Fibroblast of skin of scalp (primary cell): ENCODE measurements at places on chromosomes 2 and 18.

DNA sequence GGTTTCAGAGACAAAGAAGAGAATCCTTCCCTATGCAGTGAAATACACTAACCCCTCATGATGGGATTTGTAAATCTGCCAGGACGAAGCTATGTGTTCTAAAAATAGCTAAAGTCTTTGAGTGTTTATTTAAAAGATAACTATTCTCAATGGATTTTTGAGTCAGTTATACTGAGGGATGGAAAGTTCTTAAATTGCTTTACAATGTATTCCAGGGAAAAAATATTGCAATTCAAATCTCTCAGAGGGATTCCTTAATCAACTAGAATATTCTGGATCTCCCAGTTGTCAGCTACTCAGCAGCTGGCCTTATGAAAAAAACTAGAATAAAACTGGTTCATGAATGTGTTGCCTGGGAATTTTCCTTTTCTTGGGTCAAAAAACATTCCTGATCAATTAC, 312.4 kb downstream of the PLCL1 start:
- peak; percentile 74 for DNase-seq

- DNase-seq, result peak; percentile 33
Observed at GRCh38 chr18:70046796-70047195, 99.1 kb upstream of the CD226 start.

DNA sequence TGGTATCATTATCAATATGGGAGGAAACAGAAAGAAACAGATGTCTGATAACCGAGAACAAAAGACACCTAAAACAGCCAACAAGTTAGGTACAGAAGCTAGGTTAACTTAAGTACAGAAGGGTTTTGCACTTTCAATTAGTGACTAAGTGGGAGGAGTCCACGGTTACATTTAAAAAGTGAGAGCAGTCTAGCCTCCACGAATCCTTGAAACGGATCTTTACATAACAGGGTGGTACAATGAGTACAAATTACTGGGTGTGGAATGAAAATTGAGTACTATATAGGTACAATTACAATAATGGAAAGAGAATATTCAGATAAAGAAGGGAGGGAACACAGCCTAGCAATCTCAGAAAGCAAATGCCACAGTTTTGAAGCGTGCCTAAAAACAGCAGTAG, 76.6 kb downstream of the TLK1 start:
- DNase-seq, result no peak

DNA sequence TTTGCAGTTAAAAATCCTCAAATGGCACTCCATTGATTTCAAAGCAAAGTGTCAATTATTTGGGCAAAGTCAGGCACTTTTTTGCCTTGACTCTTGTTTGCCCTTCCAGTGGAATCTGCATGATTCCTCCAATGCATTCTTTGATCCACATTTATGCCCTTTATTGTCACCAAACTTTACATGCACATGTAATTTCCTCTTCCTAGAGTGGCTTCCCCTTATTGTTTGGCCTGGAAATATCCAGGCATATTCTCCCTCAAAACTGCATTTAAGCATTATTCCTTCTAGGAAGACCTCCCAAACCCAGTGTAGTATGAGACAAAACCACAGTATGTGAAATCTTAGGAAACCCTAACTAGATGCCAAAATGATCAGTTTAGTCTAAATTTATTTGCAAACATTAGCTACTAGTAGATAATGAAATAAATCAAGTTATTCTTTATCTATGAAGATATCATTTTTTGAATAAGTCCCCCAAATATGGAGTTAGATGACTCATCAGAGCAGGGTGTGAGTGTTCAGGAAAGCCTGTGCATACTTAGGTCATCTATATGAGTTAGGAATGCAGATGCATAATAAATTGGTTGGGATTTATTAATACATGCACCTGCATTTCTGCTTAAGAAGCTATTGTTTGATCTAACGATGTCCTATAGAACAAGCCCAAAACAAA, 433.3 kb upstream of the TCF4 start:
- no peak for DNase-seq

GRCh38 chr18:22951823-22952222, 18.7 kb downstream of the RBBP8 start:
- no peak for DNase-seq

- no peak for DNase-seq
Observed at GRCh38 chr2:105317937-105318336, 11.6 kb downstream of the TGFBRAP1 start.

- no peak for DNase-seq
Observed at GRCh38 chr2:241211276-241211675, 22.8 kb downstream of the ANO7 start.

DNA sequence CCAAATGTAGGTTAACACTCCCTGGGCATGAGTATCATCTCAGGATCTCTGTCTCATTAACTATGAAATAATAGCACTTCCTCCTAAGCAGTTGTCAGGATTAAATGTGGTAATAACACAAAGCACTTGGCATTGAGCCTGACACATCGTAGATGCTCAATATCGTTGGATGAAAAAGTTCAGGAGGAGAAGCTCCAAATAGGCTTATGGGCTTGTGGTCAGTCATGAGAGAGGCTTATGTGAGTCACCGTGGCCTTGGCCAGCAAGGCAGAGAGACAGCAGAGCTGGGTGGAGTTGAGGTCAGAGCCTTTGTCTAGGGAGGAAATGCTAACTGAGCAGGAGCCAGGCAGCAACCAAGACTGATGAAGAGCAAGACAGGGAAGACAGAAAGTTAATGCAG, 68.3 kb upstream of the PPM1B start:
- peak; percentile 69 for DNase-seq

DNA sequence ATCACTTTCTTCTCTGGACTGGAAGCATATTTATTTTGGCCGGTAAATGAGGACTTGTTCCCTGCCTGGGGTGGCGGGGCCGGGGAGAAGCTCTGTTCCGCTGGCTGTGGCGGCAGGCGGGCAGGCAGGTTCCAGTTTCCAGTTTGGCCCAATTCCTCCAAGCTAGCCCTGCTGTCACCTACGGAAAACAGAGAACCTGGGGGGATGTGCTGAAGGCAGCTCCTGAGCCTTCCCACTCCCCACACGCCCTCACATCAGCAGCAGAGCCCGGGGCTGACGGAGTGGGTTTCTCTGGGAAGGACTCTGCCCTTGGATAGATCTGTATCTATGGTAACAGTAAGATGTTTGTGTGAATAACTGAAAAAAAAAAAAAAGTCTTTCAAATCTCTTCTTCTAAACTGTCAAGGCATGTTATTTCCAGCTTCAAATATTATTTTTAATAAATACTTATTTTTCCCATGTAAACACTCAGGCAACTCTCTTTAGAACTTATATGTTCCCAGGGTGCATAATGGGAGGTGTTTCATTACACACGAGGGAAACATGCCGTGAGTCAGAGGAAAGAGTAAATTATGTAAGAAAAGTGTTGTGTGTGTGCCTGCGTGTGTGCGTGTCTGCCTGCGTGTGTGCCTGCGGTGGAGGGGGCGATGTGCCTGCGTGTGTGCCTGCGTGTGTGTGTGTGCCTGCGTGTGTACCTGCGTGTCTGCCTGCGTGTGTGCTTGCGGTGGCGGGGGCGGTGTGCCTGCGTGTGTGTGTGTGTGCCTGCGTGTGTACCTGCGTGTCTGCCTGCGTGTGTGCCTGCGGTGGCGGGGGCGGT, 116.1 kb upstream of the ZNF516 start:
- DNase-seq, result no peak

DNA sequence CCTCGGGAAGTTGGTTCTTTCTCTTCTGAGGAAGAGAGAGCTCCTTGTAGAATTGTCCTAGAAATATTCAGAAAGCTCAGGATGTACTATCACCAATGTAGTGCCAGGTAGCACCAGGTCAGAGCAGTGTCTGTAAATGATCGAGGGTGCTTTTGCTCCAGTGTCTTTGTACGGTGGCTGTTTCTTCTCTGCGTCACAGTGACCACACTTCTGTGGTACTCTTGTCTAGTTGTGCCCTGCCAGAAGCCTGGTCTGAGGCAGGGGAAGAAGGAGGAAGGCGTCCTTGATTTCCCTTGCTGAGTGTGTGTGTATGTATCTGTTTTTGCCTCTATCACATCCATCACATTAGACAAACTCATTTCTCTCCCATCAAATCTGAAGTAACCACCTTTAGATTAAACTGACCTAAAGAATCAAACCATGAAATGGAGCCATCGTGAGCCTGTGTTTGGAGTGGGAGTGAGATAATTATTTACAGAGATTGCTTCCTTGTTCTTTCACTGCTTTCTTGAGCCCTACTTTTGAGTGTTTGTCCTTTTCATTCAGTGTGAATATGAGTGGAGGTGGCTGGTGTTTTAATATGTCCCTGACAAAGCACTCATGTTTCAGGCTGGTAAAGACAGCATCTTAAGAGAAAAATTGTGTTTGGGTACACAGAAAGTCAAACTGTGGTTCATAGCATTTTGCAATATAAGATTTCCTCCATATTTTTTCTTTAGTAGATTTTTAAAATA, 97.2 kb downstream of the ACOXL start:
- no peak for DNase-seq

DNA sequence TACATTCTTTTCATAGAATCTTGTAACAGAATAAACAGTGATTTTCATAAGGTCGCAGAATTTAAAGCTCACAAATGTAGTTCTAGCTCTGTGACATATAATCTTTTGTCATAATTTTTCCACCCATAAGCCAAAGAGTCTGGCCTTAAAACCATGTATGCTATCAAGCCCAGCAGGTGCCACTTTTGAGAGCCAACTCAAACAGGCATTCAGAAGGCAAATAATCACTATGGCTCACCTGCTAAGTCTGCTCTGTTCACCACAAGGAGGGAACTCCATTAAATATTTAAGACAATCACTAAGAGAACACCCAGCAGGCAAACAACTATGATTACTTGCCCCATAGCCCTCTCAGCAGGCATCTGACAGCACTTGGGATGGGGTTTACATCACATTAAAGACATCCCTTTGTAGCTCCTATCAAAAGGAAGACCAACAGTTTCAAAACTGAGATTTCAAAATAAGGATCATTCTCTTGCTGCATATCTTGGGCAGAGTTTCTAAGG, 241.6 kb downstream of the PDE11A start:
- DNase-seq, result no peak

- DNase-seq, result no peak
Observed at GRCh38 chr18:74692367-74693013, 94.8 kb downstream of the ZNF407 start.

GRCh38 chr2:240178564-240178963, 38.1 kb upstream of the OTOS start:
- no peak for DNase-seq

GRCh38 chr2:23814963-23815362, 112.0 kb downstream of the ATAD2B start:
- DNase-seq, result no peak

DNA sequence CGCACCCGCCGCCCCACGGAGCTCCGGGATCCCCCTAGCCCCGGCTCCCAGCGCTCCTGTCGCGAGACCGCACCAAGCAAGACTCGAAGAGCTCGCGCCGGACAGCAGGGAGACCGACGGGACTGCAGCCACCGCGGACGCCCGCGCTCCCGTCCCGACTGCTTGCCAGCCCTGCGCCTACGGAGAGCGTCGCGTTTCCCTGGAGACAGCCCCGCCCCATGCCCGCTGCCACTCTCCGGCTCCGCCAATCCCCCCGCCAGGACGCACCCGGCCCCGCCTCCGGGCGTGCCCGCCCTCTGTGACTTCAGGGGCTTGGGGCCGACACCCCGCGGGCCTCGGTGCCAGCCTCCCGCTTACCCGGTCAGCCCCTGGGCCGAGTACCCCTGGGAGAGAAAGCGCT, at the start of gene ANKMY1:
TSS of gene ANKMY1 (minus strand) at position 181 of the 400 bp plus-strand sequence. CDS start 653 bp downstream, outside the sequence.
- peak; percentile 77 for DNase-seq

DNA sequence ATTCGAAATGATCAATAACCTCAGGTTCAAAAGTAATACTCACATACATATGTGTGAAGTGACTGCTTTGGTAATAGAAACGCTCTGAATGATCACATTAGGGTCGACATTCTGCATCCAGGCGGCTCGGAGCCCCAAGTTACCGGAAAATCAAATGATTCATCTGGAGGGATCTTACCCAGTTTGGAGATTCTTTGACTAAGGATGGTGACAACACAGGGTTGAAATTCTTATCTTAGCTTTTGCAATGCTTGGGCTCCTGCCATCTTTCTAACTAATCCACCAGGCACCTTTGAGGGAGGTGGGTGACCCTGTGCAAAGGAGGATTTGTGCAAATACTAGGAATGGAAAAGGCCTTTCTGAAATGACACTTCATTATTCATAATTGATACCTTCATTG, 10.8 kb downstream of the GBX2 start:
- DNase-seq, result no peak

DNA sequence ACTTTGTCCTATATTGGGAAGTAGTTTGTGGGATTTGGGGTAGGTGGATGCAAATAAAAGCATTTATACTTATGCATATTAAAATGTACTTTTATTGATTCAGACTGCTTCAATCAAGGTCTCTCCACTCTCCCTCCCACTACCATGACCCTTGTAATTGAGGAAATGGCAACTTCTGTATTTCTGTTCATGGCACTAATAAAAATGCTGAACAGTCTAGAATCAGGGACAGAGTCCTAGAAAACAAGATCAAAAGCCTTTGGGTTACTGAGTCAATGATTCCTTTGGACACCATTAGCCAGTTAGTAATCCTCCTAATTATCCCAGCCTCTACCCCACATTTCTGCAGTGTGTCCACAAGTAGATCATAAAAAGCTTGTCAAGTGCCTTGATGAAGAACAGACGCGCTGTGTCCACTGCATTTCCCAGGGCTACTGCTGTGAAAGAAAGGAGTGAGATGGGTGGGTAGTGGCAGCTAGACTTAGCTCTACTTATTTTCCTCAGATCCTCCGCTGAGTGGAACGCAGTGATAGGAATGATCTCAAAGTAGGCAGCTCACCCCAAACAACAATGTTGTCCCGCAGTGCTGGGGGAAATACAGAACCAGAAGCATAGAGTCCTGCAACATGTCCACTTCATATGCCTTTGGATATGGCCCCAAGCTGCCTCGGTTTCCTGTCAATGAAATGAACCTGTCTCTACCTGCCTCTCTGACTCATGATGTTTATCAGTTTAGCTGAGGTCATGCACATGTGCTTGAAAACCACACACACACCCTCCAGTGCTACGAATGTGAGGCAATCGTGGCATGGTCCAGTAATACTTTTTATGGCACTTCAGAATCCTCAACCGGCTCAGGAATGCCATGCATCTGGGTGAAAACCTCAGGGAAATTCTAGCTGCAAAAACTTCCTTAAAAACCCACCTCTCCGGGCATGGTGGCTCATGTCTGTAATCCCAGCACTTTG, 115.5 kb downstream of the COL6A3 start:
- peak; percentile 78 for DNase-seq

- DNase-seq, result no peak
Observed at GRCh38 chr2:32591669-32592463, 36.0 kb upstream of the TTC27 start.

DNA sequence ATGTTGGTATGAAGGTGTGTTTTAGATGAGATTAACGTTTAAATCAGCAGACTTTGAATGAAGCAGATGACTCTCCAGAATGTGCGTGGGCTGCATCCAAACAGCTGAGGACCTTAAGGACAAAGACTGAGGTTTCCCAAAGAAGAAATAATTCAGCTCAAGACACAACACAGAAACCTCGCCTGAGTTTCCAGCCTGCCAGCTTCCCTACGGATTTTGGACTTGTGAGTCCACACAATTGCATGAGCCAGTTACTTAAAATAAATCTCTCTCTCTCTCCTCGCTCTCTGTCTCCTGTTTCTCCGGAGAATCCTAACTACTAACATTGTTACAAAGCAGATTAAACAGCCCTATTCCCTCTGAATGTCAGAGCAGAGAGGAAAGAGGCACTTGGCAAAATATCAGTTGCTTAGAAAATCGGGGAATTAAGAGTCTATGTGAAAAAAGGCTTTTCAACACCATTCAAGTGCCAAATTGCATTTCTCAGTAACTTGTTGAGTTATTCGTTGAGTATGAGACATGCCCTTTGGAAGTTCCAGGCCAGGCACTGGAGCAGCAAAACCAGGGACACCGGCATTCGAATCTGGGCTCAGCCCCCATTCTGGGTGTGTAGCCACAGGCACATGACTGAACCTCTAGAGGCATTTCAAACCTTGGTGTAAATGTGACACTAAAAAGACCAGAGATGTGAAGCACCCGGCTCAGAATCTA, 174.6 kb upstream of the PID1 start:
- peak; percentile 3 for DNase-seq
